CD4-positive, alpha-beta T cell treated with Interleukin-6 at 100 ng/mL for 8 hours (primary cell): ENCODE measurements at places on chromosomes 5 and 9.
A peak's percentile ranks its signal among the peaks of the same experiment; 100 is the strongest.

GRCh38 chr5:110195288-110195687 is 505.6 kb downstream of the MAN2A1 start:
- no peak for DNase-seq

GRCh38 chr9:129473523-129474244 is 147.2 kb downstream of the C9orf50 start:
- DNase-seq: no peak

DNA sequence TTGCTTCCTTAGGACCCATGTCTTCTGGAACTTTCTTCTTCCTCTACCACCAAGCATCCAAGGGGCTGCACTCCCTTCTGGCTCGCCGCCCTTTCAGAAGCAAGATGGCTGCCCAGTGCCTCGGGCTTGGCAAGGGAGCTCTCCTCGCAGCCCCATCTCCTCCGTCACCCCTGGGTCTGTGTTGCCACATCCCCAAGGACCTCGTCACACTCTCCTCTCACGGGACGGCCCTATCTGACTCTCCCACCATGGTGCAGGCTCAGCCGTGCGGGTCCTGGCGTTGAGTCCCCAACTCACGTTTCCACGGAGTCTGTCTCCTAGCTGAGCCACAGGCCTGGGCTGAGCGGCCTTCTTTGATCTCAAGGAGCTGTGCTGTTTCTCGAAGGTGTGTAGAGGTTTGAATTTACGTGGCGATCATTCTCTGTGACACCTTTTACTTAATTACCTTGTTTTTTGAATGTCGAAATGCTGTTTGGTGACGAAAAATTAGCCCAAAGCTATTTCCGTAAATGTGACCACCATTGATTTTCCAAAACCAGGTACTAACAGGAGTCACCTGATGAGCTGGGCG is 15.0 kb upstream of the SCGB3A1 start:
- DNase-seq: no peak

DNA sequence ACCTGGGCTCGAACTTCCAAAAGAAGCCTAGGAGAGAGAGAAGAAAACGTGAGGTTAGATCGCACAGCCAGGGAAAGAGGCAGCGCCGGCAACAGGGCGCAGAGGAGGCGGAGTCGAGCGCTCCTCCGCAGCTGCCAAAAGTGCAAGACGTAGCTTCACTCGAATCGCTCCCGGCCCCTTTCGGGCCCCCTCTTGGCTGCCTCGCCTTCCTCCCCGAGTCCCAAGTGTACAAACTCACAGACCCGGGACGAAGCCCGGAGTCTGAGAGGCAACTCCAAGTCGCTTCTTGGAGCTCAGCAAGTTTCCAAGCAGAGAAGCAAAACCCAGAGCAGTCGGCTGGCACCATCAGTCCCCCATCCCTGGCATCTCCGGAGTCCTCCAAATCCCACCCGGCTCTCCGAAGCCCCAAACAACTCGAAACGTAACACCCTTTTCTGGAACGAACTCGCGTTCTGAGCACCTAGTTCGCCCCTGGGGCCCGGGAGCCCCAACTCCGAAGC is 1.2 kb downstream of the MIER3 start:
- peak; percentile 40 for DNase-seq

DNA sequence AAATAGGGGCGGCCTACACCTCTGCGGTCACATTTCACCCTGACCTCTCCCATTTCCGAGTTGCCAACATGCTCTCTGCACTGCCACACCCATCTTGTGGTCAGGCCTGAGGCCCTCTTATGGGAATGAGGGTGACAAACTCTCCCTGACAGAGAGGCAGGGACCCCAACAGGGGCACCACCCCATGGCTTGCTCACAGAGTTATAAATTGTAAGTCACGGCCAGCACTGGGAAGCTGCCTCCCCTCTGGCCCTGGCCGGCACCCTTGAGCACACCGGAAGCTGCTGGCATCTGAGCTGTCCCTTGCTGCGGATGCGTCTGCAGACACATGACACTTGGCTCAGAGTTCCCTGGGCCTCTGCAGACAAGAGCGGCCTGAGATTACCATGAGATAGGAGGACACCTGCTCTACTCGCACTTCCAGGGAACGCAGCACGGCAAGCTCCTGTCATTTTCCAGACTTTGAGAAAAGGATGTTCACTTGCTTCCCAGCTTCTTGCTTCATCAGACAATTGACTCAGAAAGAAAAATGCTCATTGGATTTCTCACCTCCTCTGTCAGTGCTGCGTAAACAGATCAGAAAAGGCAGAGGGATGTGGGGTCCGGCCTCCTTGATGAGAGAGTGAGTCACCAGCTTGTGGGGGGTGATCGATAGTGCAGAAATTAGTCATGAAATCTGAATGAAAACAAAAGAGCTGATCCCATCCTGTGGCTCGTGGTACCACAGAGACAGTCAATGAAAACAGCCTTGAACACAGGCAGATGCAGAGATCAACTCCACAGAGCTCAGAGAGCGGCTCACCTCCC is 269.8 kb downstream of the SYK start:
- no peak for DNase-seq

DNA sequence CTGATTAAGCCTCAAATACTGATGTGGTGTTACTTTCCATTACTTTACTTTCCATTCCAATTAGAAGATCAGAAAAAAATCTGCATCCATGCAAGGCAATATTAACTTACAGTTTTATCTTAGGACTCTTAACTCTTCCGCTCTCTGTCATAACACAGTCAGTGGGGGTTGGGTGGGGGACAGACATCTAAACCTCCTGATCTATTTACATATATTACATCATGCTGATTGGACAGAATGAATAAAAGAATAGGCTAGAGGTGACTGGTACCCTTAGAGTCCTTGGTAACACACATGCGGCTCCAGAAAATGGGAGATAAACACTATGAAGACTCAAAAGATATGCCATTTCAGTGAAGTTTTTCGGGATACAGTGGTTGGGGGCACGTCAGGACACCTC is 27.6 kb downstream of the RAPGEF6 start:
- no peak for DNase-seq

DNA sequence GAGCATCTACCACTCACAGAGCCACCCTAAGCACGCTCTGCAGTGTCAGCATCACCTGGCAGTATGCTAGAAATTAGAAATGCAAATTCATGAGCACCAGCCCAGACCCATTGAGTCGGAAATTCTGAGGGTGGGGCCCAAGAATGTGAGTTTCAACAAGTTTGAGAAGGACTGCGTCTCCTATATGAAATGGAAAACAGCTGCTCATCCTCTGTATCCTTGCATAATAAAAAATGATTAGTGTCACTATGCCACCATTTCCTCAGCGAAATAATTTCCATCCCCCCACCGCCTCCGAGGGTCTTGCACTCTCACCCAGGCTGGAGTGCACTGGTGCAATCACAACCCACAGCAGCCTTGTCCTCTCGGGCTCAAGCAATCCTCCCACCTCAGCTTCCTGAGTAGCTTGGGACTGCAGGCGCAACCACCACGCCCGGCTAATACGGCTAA is 1.3 kb upstream of the IQGAP2 start:
- peak; percentile 19 for DNase-seq
